ENCODE measurements at places on chromosomes 1 and 21.

DNA sequence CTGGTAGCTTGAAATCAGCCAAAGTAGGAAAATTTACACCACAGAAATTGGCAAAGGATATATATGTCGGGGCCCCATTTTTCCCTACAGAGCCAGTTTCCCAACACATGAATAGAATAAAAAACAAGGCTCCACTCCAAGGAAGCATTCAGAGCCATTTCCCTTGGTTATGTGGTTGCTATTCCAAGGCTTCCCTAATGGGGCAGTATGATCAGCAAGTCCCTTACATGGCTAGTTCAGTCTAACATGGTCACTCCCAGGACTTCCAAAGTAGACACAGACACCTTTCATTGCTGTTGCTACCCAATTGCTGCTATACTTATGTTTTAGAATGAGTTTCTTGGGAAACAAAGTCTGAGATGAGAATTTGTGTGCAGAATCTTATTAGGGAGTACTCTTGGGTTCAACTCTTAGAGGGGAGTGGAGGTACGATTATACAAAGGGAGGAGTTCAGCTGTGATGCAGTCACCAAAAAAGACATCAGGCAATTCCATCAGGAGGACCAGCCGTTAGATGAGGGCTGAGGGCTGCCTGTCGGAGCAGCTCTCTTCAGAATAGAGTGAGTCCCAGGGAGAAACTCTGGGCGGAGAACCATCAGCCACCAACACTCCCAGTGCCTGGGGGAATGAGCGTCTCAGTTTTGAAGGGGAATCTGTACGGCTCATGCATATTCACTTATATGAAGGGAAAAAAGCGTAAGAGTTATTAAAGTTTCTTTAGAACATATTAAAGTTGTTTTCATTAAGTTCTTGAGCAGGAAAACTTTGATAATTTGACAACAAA, 92.9 kb downstream of the C21orf91 start:
- DNase-seq, result no peak

DNA sequence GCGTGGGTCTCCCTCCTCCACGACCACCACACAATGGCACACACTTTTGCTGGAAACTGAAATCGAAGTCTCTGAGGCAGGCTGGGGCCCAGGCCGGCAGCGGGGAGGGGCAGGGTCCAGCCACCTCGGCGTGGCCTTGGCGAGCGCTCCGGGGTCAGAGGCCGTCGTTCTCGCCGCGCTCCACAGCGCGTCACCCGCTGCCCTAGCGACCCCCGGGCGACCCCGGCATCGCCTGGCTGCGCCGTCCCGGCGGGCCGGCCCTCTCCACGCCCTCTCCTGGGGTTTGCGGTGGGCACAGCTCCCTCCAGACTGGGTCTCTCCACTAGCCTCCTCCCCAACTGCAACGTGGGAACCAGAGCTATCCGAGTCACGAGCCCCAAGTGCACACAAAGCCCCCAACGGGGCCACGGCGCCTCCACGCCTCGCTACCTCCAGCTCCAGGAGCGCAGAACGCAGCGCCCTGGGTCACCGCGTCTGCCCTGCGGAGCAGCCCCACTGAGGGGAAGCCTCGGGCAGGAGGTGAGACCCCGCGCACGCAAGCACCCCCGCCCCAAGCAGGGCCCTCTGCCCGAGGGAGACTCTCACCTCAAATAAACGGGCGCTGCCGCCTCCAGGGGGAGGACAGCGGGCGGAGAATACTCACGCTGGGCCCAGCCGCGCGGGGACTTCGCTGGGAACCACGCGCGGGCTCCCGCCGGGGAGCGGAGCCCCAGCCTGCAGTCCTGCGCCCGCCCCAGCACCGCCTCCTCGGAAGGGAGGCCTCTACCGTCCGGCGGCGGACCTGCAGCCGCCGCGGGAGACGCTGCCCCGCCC, 134.0 kb upstream of the BARHL2 start:
- DNase-seq, result peak; percentile 67

DNA sequence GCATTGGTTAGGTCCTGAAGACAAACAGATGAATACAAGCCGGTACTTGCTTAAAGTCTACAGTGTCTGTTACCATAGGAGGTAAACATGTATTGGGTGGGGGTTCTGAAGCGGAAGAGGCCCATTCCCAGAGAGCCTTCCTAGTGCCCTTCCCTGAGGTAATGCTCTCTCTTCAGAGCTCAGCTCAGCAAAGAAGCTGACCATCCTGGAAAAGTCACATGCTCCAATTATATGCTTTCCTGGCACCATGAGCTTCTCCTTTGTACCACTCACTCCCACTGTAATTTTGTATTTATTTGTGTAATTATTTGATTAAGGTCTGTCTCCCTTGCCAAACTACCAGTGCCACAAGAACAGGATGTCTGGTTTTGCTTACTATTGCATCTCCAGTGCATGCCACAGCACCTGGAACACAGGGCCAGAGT, 42.0 kb downstream of the RAB3B start:
- DNase-seq, result no peak

- DNase-seq, result no peak
Observed at GRCh38 chr1:197913495-197914276, 3.5 kb upstream of the LHX9 start.

DNA sequence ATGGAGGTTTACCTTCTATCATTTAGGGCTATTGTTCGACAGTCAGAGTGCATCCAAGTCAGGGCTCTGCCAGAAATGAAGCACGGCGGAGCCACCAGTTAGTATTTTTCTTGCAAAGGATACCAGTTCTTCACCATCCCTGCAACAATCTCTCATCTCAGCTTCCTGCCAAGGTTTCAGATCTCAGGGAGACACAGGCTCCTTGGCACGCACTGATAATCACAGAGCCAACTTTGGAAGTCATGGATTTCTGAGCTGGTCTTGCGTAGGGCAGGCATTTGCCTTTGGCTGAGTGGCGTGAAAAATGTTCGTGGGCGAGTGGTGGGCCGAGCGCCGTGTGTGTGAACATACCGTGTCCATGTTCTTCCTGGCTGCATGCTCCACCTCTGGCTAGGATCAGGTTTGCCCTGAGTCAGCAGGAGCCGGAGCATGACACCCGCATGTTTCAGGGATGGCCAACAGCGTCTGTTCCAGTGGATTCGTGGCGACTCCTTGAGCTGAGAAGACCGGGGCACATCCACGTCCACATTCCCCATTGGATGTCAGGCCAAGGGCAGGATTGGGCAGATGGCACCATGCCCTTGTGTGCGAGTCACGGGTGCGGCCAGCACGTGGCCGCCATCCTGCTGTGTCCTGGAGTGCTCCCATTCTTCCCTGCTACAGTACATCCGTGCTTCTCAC, 118.5 kb upstream of the C1orf174 start:
- DNase-seq, result no peak

- DNase-seq, result no peak
Observed at GRCh38 chr1:201490708-201491131, 16.2 kb downstream of the CSRP1 start.

DNA sequence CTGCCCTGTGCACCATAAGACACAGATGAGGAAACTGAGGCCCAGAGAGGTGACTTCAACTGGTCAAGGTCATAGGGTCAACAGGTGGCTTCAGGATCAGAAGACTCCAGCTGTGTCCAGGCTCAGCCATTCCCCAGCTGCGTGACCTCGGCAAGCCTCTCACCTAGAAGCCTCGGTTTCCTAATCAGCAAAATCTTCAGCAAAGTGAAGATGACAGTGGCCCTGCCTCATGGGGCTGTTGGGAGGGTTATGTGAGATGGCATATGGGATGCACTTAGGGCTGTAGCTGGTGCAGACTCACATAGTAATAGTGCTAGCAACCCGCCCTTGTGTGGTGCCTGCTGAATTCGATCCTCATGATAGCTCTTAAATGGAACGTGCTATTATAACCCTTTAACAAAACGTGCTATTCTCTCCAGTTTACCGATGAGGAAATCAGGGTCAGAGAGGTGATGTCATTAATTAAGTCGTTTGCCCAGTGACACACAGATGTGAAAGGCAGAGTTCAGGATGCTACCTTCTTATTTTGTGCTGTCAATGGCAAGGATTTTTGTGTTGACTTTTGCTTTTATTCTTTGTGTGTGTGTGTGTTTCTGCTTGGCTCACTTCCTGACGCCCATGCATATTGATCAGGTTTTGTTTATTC, 472.9 kb downstream of the MATN1 start:
- DNase-seq, result no peak

Measured in GM18507 (cell line).